ENCODE measurements at places on chromosomes 1 and 21.

- peak; percentile 54 for DNase-seq
These were observed 88.6 kb downstream of the NUF2 start for GRCh38 chr1:163410073-163410999.

- no peak for DNase-seq
These were observed 63.3 kb downstream of the COL18A1 start for GRCh38 chr21:45468051-45468970.

GRCh38 chr1:167202049-167202448, 18.6 kb upstream of the POU2F1 start:
- DNase-seq: no peak

DNA sequence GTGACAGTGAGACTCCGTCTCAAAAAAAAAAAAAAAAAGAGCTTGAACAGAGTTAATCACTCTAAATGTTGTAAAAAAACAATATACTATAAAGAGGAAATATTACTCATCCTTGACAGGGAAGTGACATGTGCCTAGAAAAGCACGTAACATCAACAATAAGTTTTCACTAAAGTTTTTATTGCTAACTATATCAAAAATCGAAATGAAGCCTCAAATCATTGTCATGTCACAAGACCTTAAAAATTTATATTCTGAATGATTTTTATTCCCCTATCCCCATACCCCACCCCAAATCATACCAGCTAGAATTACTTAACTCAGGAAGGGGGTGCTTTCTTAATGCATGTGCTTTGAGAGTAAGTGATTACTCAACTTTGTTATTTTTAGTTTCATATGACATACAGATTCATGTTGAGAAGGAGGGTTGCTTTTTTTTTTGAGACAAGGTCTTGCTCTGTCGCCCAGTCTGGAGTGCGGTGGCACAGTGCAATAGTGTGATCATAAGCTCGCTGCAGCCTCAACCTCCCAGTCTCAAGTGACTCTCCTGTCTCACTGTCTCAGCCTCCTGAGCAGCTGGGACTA, 53.6 kb upstream of the MUTYH start:
- DNase-seq: no peak

GRCh38 chr1:234490793-234491479, 12.0 kb upstream of the TARBP1 start:
- DNase-seq: no peak

- no peak for DNase-seq
These were observed 99.2 kb upstream of the COG2 start for GRCh38 chr1:230543085-230543484.

DNA sequence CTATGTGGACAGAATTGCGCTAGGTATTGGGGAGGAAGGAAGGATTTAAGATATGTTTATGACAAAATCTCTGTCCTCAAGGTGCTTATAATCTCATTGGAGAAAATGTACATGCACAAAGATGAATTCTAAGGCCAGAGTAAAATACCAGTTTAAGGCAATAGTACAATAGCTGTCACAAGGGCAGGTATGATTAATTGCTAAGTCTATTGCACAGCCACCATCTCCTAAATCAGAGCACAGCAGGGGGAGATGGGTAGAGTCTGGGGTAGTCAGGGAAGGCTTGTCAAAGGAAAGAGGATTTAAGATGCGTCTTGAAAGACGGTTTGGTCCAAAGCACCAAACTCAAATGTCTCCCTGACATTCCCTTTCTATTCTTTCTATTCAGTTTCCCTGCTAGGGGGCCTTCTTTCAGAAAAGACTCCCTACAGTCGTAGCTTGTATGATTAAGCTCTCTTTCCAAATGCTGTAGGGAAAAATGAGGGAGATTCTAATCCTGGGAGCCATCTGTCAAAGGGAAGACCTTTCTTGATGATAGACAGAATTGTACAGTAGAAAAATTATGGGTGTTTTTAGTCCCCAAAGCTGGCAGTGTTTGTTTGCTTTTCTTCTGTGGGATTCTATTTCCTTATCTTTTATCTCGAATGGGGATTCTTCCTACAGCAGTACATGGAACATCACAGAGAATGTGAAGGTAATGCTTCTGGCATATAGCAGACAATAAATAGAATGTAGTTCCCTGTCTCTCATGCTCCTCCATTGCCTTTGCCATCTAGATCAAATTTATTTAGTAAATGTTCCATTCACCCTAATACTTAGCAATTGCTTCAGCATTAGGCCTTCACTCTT, 107.6 kb upstream of the NFIA start:
- DNase-seq: no peak

- no peak for DNase-seq
These were observed 2.9 kb upstream of the C1orf105 start for GRCh38 chr1:172417557-172417956.

GRCh38 chr21:15442743-15443469, 286.9 kb upstream of the USP25 start:
- DNase-seq: no peak
